ENCODE measurements at places on chromosomes 1 and 21. TPM values are rescaled to one million over a fixed set of nuclear protein-coding genes. Genes with fewer than 3 reads are reported as not detected.

FALEC gene
- not detected for total RNA-seq

GRIK3 gene
- total RNA-seq, result 7.1 TPM

DNA sequence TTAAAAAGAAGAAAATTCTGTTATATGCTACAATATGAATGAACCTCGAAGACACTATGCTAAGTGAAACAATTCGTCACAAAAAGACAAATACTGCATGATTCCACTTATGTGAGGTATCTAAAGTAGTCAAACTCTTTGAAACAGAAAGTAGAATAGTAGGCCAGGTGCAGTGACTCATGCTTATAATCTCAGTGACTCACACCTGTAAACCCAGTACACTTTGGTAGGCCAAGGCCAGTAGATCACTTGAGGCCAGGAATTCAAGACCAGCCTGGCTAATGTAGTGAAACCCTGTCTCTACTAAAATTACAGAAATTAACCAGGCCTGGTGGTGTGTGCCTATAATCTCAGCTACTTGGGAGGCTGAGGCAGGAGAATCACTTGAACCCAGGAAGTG lies 25.7 kb downstream of the EPHA10 start:
- no peaks in the 10 kb centered on the region for H3K27me3 ChIP-seq
- DNase-seq, result no peak
- H3K36me3 ChIP-seq, result no peaks in the 10 kb centered on the region
- H3K4me3 ChIP-seq, result no peak overlapping the region
- no peaks in the 10 kb centered on the region for H3K4me1 ChIP-seq

DNA sequence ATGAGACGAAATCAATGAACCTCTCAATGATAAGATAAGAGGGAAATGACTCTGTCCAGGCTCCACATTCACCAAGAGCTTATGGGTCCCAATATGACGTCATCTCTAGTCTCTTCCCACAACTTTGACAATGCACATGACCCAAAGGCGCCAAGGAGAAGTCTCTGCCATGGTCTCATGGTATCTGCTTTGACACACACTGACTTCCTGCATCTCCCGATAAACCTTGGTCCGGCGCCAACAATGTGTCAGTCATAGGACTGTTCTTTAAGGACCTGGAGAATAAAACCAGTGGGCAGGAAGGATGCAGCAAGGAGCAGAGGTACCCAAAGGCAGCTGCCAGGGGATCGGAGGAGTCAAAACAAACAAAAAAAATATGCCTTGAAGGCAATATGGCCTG lies 46.9 kb upstream of the TMEM51 start:
- no peaks in the 10 kb centered on the region for H3K4me1 ChIP-seq
- DNase-seq, result no peak
- no peak overlapping the region for H3K27ac ChIP-seq
- H3K36me3 ChIP-seq, result no peaks in the 10 kb centered on the region
- H3K27me3 ChIP-seq, result no peaks in the 10 kb centered on the region
- no peak overlapping the region for H3K4me3 ChIP-seq

- H3K27ac ChIP-seq, result no peak overlapping the region
- DNase-seq, result no peak
- no peaks in the 10 kb centered on the region for H3K27me3 ChIP-seq
These were observed 87.1 kb downstream of the SELENOF start for GRCh38 chr1:86826856-86827255.
